ENCODE measurements at places on chromosomes 6 and 20.

GRCh38 chr6:81638366-81638765, 114.1 kb downstream of the TENT5A start:
- DNase-seq = no peak

GRCh38 chr20:48949304-48950170, 28.0 kb downstream of the ARFGEF2 start:
- no peak for DNase-seq

DNA sequence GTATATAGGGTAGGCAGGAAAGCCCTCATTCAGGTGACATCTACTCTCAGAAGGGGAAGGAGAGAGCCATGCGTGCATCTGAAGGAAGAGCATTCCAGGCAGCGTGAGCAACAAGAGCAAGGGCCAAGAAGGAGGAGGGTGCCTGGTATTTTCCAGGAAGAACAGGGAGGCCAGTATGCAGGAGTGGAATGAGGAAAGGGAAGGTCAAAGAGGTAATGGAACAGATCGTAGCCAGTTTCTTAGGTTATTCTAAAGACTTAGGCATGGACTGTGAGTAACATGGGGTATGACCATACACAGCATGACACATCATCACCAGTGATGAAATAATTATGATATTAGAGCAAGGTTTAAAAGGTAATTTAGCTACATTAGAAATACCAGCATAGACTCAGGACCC, 24.1 kb downstream of the ALDH8A1 start:
- no peak for DNase-seq

DNA sequence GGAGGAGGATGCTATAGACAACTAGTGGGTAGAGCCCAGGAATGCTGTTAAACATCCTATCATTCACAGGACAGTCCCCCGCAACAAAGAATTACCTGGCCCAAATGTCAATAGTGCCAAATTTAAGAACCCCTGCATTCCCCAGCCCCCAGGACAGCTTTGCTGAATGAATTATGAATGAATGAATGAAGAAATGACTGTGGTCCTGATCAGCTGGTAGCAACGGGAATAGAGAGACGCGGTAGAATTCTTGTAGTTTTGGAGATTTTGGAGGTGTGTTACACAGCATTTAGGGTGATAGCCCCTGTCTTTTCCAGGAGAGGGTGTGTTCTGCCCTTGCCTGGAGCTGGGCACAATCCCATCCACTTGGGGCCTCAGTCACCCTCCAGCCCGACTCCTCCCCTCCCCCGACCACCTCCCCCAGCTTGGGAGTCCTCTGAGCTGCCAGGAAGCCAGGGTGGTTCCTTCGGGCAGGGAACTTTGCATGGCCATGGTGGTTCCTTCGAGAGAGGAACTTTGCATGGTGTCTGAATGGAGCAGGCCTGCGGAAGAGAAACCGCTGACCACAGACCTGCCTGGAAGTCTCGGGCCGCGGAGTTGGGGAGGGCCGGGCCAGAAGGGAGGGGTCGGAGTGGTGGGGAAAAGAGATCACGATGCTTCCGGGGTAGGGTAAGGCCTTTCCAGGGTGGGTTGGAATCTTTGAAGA, 1.0 kb upstream of the HCK start:
- no peak for DNase-seq

GRCh38 chr6:139983555-139984276, 609.3 kb upstream of the CITED2 start:
- DNase-seq = no peak

GRCh38 chr20:64067733-64068307, 4.8 kb downstream of the TCEA2 start:
- no peak for DNase-seq

DNA sequence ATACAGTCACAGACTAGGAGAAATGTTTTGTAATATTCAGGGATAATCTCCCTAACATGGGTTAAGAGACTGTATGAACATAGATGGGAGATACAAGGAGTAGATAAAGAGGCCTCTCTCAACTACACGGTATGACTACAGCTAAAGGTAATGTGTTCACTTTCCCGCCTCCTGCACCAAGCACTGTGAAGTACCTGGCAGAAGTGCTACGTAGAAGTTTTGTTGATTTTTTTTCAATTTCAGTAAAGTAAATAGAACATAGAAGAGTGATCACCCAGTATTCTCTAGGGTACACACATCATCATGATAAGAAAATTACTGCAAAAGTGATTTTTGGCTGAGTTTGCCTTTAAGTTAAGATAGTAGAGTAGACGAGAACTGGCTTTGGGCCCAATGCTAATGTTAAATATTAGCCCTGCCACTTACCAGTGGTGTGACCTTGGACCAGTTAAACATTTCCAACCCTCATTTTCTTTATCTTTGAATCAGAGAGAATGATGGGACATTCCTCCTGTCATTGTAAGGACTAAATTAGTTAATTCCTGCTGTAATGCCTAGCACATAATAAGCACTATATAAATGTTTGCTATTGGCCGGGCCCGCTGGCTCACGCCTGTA, 183.6 kb downstream of the COL9A1 start:
- DNase-seq = no peak

GRCh38 chr20:59177266-59178250, 13.9 kb downstream of the ZNF831 start:
- no peak for DNase-seq

- no peak for DNase-seq
These were observed 102.7 kb upstream of the CNKSR3 start for GRCh38 chr6:154613137-154613676.

GRCh38 chr6:97663252-97663651, 380.2 kb upstream of the MMS22L start:
- DNase-seq = no peak

GRCh38 chr6:119148098-119148824, 69.8 kb upstream of the FAM184A start:
- no peak for DNase-seq

GRCh38 chr20:47792021-47792618, 6.8 kb upstream of the SULF2 start:
- DNase-seq = no peak

DNA sequence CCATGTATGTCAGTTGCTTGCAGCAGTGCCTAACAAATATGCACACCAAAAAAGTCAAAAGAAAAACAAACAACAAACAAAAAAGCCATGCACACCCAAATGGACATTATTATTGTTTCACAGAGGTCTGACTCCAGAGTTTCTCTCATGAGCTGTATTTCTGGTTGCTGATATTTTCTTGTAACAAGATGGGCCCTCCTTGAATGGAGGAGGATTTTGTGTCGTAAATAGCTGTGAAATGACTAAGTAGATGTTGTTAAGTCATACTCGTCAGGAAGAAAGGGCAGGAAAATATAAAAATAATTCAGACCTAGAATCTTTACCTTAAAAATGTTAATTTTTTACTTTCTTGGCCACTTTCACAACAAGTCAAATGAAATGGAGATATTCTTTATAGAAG, 96.0 kb downstream of the PLEKHG1 start:
- DNase-seq = no peak

- DNase-seq = no peak
These were observed 16.5 kb upstream of the SPAG4 start for GRCh38 chr20:35598899-35599775.

GRCh38 chr20:39532205-39532604, 570.1 kb downstream of the DHX35 start:
- no peak for DNase-seq

DNA sequence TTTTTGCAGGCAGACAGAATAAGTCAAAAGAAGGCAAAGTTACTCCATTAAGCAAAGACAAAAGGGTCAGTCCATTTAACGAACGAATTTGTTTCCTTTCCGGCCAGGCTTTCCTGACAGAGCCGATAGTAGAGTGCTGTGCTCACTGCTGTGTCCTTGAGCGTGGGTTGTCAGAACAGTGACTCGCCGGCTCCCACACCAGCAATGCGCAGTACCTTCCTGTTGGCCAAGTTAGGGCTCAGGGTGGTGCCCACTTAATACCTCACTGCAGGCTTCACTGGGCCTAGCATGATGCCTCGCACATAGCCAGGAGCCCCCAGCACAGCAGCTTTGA, 294.7 kb downstream of the FOXC1 start:
- no peak for DNase-seq

GRCh38 chr6:11363881-11364576, 131.6 kb upstream of the NEDD9 start:
- no peak for DNase-seq

DNA sequence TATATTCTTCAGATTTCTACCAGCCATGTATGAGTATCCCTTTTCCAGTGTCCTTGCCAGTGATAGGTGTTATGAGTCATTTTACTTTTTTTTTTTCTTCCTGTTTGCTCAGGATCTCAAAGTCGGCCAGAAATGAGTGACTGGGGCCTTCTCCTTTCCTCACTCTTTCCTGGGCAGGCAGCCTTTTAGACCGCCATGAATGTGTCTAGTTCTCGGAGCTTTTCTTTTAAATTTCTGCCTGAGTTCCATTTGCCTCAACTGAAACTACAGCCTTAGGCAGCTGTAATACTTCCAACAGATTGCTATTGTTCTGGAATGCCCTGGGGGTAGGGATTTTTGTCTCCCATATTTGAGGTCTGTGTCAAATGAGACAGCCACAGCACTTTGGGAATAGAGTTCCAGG, 83.7 kb downstream of the STXBP5 start:
- DNase-seq = no peak

DNA sequence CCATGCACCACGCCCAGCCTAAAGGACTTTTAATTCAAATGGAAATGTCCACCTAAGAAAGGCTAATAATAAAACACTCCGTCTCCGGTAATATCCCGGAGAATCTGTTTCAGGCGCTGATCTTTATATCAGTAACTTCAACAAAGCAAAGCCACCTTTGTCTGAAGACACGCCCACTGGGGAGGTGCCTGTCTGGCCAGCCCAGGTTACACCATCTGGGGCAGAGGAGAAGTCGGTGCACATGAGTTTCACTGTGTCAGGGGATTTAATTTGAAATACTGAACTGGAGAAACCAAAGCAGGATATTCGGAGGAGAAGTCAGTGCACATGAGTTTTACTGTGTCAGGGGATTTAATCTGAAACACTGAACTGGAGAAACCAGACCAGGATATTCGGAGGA, 9.4 kb downstream of the SERPINB6 start:
- no peak for DNase-seq

GRCh38 chr6:138421089-138421488, 17.1 kb downstream of the HEBP2 start:
- DNase-seq = no peak
